Kasumi-1 (cell line): ENCODE measurements at places on chromosomes 2 and 18.

- DNase-seq, result no peak
Measured at GRCh38 chr2:236773206-236773605, 203.6 kb downstream of the ACKR3 start.

GRCh38 chr2:162734287-162734686 lies 104.3 kb downstream of the KCNH7 start:
- DNase-seq, result no peak

DNA sequence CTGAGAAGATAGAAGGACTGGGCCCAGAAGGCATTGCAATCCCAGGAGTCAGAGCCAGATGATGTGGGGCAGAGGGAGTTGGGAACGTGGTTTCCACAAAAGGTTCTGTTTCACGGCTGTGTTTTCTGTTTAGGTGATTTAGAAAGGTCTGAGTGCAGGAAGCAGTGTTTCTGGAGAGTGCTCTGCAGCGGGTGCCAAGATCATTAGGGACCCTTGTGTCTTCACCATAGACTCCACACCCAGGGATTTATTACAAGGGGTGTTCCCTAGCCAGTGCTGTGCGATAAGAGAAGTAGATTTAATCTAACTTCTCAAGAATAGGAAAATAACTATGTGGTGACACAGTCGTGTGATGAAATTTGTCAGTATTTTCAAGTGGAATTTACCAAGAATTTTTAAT lies 221.1 kb upstream of the TPO start:
- DNase-seq, result no peak

GRCh38 chr2:30437809-30438548 lies 9.1 kb upstream of the LCLAT1 start:
- no peak for DNase-seq
